ENCODE measurements at places on chromosomes 11 and 22. TPM values are rescaled to one million over a fixed set of nuclear protein-coding genes. Genes with fewer than 3 reads are reported as not detected.

DNA sequence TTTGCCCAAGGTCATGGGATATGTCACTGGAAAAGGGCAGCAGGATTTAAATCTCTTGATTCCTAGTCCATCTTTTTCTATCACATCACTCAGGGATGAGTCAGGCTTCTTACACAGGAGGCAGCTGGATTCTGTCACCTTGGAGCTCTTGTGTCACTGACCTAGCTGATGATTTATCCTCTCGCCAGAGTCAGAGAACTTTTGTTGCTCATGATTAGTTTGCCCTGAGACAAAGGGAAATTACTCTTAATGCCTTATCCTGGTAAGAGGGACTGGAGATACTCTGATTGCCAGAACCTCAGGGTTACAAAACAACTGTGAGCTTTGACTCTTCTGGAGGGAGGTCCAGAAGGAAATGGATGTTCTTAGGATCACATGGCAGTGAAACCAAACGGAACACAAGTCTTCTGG, 10.1 kb downstream of the COA4 start:
- no peaks in the 10 kb centered on the region for H3K4me1 ChIP-seq
- DNase-seq, result no peak
- H3K27ac ChIP-seq, result no peak overlapping the region

DNA sequence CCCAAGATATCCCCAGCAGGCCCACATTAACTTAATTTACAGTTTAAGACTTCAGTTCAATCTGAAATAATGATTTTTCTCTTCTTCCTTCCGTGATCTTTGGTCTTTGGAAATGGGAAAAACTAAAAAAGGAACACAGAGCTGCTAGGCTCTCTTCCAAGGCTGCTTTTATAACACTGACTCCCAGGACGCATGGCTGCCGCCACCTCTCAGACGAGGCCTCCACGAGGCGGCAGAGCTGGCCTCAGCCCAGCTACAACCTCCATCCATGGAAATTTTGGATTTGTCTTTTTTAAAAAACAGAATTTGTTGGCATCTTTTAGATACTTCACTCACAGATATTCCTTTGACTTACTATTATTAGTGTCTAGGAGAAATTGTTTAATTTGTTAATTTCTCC, 385.5 kb upstream of the SYN3 start:
- DNase-seq, result no peak
- H3K27me3 ChIP-seq, result no peaks in the 10 kb centered on the region
- H3K36me3 ChIP-seq, result no peaks in the 10 kb centered on the region
- no peak overlapping the region for H3K4me3 ChIP-seq
- no peak overlapping the region for H3K27ac ChIP-seq

DNA sequence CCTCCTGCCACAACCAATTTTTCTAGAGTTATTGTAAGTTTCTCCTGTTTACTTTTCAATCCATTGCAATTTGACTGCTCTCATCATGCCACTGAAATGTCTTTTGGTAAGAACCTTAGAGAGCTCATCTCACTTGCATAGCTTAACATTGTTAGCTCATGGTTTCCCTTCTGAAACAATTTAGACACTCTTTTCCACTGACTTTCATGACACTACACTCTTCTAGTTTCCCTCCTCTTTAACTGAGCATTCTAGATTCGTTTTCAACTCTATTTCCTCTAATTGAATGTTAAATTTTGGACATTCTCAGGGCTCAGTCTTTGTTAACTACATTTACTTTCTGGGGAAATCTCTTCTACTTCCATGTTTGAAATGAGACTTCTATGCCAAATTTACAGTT, 369.1 kb downstream of the JRKL start:
- H3K4me1 ChIP-seq, result no peaks in the 10 kb centered on the region
- H3K36me3 ChIP-seq, result no peaks in the 10 kb centered on the region

DNA sequence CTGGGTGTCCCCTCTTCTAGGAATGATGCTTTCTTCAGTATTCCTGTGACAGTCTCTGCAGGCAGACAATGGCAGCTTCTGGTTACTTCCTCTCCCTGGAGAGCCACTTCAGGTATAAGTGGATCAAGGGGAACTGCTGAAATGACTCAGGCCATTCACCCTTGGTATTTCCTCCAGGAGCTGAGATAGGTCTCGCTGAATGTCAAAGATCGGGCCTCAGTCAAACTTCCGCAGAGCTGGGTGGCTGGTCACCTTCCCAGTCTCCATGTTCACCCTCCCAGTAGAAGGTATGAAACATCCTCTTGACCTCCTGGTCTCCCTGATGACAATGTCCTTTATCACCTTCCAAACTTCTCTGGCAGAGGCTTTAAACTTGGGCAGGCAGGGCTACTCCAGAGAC, 1.8 kb upstream of the ANKK1 start:
- DNase-seq, result no peak
- H3K27ac ChIP-seq, result no peak overlapping the region
- no peak overlapping the region for H3K4me3 ChIP-seq
- no peaks in the 10 kb centered on the region for H3K36me3 ChIP-seq
- no peaks in the 10 kb centered on the region for H3K4me1 ChIP-seq

- no peaks in the 10 kb centered on the region for H3K4me1 ChIP-seq
- H3K27me3 ChIP-seq, result no peaks in the 10 kb centered on the region
- no peak overlapping the region for H3K4me3 ChIP-seq
- H3K36me3 ChIP-seq, result no peaks in the 10 kb centered on the region
These were observed 202.1 kb downstream of the TTC28 start for GRCh38 chr22:28477556-28477955.

Gene C1QTNF5
- not detected for total RNA-seq

GRCh38 chr11:83956119-83956697, 670.0 kb upstream of the CCDC90B start:
- H3K27ac ChIP-seq, result no peak overlapping the region
- H3K27me3 ChIP-seq, result no peaks in the 10 kb centered on the region
- no peak overlapping the region for H3K4me3 ChIP-seq
- no peak for DNase-seq

Gene TM7SF2
- total RNA-seq, result 22.4 TPM

Gene GGT1
- 27.1 TPM for total RNA-seq

DNA sequence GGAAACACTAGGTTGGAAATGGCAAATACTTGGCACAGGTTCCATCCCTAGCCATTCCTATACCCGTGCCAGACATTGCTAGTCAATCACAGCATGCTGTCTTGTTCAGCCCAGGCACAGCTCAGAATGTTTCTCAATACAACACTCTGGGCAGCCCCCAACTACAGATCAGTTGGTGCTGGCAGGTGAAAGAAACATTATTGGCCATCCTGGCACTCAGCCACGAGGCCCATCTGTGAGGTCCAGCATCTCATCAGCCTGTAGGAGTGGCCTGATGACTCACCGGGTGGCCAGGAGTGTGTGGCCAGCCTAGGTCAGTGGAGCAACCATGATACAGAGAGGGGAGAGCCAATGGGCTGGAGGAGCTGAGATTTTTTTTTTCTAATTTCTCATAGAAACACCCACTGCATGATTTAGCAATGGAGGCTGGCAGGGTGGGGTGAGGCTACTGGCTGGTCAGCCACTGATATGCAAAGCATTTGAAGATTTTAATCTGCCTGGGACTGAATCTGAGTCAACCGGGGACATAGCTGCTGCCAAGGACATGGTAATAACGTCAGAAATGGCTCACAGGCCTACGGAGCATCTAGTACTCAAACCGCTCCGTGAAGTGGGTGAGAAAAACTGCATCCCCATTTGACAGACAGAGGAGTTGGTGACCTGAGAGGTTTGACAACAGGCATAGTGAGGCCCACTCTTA, 5.4 kb downstream of the MYO18B start:
- DNase-seq, result no peak
- H3K27ac ChIP-seq, result no peak overlapping the region
- H3K4me3 ChIP-seq, result no peak overlapping the region
- H3K27me3 ChIP-seq, result no peaks in the 10 kb centered on the region

DNA sequence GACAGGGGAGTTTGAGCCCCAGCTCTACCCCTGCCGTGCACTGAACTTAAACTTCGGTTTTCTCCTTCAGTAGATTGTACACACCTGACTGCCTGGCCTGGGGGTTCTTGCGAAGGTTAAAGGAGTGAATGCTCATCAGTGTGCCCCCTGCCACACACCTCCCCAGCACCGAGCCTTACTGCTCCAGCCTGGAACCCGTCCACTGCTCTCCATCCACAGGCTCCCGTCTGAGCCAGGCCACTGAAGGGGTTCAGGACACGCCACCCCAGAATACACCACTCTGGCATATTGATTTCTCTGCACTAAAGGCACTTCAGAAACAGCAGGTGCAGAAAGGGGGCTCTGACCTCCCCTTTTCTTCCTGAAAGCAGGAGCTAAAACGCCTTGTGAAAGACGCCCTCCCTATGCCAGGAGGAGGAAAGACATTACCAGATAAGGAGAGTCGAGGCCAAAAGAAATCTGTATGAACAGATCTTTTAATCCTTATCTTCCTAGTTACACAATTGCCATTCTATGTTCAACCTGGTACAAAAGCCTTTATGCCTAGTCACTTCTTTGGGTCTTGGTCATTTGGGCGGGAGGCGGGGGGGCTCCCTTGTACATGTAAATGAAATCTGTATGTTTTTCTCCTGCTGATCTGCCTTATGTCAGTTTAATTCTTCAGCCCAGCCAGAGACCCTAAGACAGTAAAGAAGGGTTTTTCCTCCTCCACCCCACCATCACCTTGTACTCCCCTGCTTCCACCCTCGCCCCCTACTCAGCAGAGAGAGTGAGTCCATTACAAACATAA, 1.9 kb upstream of the SSTR3 start:
- no peak overlapping the region for H3K4me3 ChIP-seq
- no peaks in the 10 kb centered on the region for H3K27me3 ChIP-seq
- no peak overlapping the region for H3K27ac ChIP-seq
- peaks cover 26% of the 10 kb centered on the region for H3K4me1 ChIP-seq
- H3K36me3 ChIP-seq, result no peaks in the 10 kb centered on the region

Gene CYTH4
- 177 TPM for total RNA-seq

- no peaks in the 10 kb centered on the region for H3K4me1 ChIP-seq
- no peak overlapping the region for H3K27ac ChIP-seq
- no peaks in the 10 kb centered on the region for H3K27me3 ChIP-seq
These were observed 13.9 kb upstream of the RASSF10 start for GRCh38 chr11:12995188-12995587.

Gene CBX7
- 198 TPM for total RNA-seq

Gene OR51B5
- not detected for total RNA-seq

Gene NELL1
- total RNA-seq, result not detected

- DNase-seq, result no peak
- H3K36me3 ChIP-seq, result no peaks in the 10 kb centered on the region
- no peak overlapping the region for H3K27ac ChIP-seq
- H3K27me3 ChIP-seq, result no peaks in the 10 kb centered on the region
These were observed 88.9 kb downstream of the KCNQ1 start for GRCh38 chr11:2533587-2534133.

Gene SPINDOC
- total RNA-seq, result 12.0 TPM

- H3K27ac ChIP-seq, result no peak overlapping the region
- peaks cover 24% of the 10 kb centered on the region for H3K4me1 ChIP-seq
- H3K36me3 ChIP-seq, result no peaks in the 10 kb centered on the region
- no peaks in the 10 kb centered on the region for H3K27me3 ChIP-seq
These were observed 7.6 kb downstream of the ARVCF start for GRCh38 chr22:20009018-20009491.

DNA sequence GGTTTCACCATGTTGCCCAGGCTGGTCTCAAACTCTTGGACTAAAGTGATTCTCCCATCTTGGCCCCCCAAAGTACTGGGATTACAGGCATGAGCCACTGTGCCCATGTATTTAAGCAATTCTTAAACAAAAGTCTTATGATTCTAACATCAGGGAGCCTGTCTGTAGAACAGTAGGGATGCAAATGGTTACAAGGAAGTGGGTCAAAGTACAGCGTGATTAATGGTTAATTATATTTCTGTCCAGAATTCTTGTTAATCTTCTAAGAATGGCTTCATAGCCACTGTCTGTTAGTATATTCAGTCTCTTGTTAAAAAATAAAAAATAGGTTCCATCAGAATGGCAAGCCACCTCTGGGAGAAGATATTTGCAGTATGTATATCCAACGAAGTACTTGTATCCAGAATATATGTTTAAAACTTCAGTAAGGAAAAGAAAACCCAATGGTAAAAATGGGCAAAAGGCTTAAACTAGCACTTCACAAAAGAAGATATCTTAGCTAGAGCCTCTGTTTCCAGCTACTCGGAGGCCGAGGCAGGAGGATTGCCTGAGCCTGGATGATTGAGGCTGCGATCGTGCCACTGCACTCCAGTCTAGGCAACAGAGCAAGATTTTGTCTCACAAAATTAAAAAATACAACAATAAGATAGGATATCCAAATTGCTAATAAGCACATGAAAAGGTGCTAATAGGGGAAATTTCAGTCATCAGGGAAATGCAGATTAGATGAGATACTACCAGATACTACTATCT, 22.9 kb downstream of the ATG13 start:
- no peak for DNase-seq
- no peaks in the 10 kb centered on the region for H3K27me3 ChIP-seq

DNA sequence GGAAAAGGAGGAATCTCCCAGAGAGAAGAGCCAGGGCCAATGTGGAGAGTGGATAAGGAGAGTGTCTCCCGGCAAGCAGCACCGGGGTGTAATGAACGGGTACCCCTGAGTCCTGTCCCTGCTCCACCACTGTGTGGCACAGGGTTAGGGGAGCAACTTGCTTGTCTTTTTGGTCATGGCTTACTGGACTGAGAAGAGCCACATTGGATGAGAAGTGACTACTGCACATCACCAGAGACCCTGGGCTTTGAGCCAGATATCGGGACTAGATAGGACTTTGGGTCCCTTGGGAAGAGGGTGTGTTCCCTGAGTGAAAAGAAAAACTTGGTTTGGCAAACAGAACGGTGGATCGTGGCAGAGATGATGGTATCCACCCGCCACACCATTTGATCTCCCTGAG, 24.6 kb downstream of the SDHAF2 start:
- no peak overlapping the region for H3K4me3 ChIP-seq
- no peak for DNase-seq
- no peaks in the 10 kb centered on the region for H3K27me3 ChIP-seq
- H3K4me1 ChIP-seq, result no peaks in the 10 kb centered on the region
- peaks cover 14% of the 10 kb centered on the region for H3K36me3 ChIP-seq

Gene MYEOV
- not detected for total RNA-seq

Gene SYT12
- total RNA-seq, result not detected
